Vagina (tissue), 2 donors: ENCODE measurements at places on chromosomes 4 and X. TPM values are rescaled to one million over a fixed set of nuclear protein-coding genes. Genes with fewer than 3 reads are reported as not detected.

- no peak for DNase-seq
Measured at GRCh38 chrX:120453985-120454384, 15.1 kb downstream of the LAMP2 start.

The STPG2 gene
- not detected for total RNA-seq

DNA sequence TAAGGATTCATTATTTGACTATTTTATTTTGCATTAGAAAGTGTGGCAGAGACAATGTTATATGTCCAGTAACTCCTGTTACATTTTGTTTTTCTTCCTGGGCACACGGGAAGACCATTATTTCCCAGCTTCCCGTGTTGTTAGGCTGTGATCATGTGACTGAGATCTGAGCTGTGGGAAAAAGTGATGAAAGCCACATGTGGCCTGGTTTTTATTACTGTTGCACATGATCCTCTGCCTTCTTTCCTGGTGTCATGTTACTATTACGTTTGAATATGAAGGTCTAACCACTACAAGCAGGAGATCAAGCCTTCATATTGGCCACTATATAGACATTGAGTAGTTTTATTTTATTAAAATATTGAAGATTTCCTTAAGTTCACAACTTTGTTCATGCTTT is 28.2 kb upstream of the MID1 start:
- DNase-seq: no peak

The RRH gene
- total RNA-seq: not detected

DNA sequence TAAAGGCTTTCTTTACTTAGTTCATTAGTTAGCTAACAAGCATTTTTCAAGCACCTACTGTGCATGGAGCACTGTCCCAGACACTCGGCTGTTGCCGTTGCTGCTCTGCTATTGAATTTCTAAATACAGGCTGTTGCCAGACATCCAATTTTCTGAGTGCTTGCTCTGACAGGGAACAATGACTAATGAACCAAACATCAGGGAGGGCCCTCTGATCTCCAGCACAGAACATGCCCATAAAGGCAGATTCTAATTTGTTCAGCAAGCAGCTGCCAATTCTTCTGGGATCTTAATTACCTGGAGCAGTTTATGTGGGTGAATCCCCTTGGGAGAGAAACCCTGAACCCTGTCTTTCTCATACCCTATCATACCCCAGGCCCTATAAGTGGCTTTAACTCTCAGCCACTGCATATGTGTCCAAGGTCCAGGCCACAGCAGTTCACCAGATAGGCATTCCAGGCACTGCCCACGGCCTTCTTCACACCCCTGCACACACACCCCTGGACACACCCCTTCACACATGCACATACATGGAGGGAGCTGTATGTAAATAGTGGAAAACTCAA is 27.9 kb downstream of the TSC22D3 start:
- no peak for DNase-seq

DNA sequence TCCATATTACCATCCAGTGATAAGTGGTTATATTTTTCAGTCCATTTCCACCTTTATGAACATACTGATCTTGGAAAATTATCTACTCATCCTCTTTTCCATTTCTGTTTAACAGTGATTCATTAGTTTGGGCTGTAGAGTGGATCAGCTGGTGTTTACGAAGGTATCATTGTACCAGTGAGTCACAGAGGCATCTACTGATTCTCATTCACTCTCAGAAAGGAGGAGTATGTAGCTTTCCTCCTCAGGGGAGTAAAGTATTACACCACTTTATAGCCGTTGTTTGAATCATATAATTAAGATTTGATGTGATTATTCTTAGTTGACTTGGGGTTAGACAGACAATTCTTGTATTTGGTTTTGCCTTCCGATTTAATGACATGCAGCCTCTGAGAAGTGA is 74.7 kb downstream of the GALNT7 start:
- no peak for DNase-seq
